C1 segment of cervical spinal cord (tissue), 14 donors: ENCODE measurements at places on chromosomes 7 and 10.

DNA sequence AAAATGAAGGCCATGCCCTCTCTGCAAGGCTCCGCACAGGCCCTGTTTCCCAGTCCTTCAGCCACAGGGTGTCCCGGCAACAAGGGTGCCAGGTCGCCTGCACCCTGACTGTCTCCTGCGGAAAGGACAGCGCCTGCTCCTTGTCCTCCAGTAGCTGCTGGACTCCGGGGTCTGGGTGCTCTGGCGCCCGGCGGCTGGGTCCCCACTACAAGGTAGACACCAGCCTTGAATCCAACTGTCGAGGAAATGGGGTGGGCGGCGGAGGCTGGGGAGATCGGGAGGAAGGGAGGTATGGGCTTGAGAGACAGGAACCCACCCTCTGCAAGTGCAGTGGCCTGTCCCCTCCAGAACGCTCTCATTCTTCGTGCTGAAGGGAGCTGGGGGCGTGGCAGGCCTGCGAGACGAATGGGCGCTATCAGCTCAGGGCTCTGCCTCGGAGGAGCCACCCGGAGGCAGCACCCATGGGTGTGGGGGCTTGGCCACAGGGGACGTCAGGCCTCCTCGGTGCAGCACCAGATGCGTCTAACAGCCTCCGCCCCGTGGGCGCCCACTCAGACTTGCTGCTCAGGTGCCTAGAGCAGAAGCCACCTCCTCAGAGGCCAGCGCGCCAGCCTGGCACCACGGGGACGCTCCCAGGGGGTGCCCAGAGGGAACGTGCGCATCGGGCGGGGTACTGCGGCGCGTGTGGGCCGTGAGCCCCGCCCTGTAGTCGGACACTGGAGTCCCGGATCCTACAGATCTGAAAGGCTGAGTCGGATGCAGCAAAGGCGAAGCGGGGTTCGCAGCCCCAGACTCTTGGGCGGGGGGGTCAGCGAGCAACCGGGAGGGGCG is 15.6 kb downstream of the ADAM8 start:
- no peak for DNase-seq

DNA sequence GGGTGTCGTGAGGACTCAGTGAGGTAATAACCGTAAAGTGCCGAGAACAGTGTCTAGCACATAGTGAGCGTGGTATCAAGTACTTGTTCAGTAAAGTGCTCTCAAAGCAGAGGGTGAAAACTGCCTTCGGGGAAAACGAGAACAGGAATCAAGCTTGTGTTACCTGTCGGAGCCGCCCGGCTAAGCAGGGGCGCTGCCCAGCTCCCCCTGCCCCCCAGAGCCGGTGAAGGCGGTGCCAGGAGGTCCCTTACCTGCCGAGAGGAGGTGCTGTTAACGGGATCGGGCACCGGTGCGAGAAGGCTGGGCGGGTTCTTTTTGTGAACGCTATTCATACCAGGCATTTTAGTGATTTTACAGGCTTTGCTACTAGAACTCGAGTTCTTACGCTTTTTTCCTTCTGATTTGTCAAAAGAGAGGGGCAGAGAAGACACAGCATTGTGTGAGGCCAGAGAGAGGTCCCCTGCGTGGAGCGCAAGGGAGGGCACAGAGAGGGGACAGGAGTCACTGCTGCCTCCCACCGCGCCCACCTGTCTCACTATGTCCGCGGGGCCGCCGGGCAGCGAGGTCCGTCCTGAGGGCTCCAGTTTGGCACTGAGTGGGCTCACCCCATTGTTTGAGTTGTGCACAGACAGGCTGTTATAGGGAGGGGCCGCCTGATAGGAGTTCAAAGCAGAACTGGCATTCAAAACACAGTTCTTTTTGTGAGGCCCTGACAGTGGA is 32.5 kb upstream of the EFCAB10 start:
- DNase-seq, result no peak

DNA sequence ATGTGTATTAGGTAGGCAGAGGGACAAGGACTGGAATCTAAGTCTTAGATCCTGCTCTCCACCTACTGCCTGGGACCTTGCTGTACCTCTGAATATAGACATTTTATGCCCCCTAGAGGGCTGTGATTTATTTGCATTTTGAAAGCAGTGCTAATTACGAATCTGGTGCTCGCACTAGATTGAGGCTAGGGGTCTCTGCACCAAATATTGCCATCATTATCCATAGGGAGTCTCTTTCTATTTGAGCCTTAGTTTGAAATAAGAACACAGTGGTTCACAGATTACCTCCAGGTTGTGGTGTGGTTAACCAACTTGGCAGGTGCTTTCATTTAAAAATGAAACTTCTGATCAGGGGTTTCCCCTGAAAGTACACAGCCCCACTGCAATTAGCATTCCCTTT is 41.8 kb downstream of the CNNM1 start:
- DNase-seq, result no peak

DNA sequence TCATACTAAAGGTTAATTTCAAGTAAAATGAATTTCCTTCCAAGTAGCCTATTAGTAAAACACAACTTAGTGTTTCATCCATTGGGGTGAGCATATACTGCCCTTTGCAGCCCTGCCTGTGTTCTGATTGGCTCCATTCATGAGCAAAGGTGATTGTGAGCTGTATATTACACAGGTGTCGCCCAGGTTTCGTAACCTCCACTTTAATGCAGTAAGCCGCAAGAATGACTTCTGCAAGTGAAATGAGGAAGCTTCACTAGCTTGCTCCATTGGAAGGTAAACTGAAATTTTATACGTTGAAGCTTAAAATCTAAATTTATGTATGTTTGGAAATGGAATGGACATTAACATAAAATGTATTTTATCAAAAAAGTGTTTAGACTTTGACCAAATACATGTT is 24.4 kb downstream of the MTURN start:
- DNase-seq, result no peak
